Activated CD4-positive, alpha-beta T cell treated with anti-CD3 and anti-CD28 coated beads, Interleukin-2, amount 10 ng/mL, durations not matched to agents 7 days and 5 days (primary cell): ENCODE measurements at places on chromosomes 7 and 10. TPM values are rescaled to one million over a fixed set of nuclear protein-coding genes. Genes with fewer than 3 reads are reported as not detected.

- peaks cover 6% of the 10 kb centered on the region for H3K36me3 ChIP-seq
- peak; percentile 73 for DNase-seq
- peaks cover 10% of the 10 kb centered on the region for H3K27me3 ChIP-seq
- H3K27ac ChIP-seq = peak overlapping the region; percentile 87
- peak overlapping the region; percentile 87 for H3K4me3 ChIP-seq
- peaks cover 26% of the 10 kb centered on the region for H3K4me1 ChIP-seq
These were observed 759 bp downstream of the FGFBP3 start for GRCh38 chr10:91908337-91909116.

GRCh38 chr7:123863461-123863860 is 18.5 kb downstream of the HYAL4 start:
- no peak overlapping the region for H3K27ac ChIP-seq
- H3K4me3 ChIP-seq = no peak overlapping the region
- no peaks in the 10 kb centered on the region for H3K36me3 ChIP-seq
- no peaks in the 10 kb centered on the region for H3K27me3 ChIP-seq
- no peak for DNase-seq
- no peaks in the 10 kb centered on the region for H3K4me1 ChIP-seq

DNA sequence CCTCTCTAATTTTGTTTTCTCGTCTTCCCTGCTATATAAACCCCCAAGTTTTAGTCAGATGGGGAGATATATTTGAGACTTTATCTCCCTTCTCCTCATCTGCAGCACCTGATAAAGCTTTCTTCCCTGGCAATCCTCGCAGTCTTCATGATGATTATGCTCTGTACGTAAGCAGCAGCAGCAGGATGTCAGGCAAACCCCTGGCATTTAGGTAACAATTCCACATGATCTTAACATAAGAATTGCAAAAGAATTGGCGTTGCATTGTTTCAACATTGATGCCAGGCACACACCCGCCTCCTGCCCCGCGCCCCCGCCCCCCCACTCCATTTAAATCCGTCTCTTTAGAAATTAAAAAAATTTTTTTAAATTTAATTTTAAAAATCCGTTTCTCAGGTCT is 6.1 kb downstream of the PKD1L1 start:
- DNase-seq = no peak
- H3K4me3 ChIP-seq = no peak overlapping the region
- peaks cover 8% of the 10 kb centered on the region for H3K4me1 ChIP-seq
- no peaks in the 10 kb centered on the region for H3K27me3 ChIP-seq

DNA sequence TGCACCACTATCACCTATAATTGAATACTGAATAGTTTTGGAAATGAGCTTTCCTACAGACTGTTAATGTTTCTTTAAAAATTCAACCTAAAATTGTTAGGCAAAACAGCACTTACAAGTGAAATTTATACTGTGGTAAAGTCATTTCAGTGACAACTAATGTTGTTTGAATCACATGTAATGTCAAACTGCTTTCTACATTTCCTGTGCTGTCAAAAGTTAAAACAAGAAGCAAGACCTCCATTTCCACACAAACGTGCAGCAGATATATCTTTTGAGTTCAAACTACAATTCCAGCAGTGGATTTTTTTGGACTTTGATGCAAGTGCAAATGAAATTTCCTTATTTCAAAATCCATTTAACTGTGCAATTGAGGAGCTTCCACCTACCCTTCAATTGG is 199.8 kb downstream of the RNLS start:
- H3K36me3 ChIP-seq = peaks cover 24% of the 10 kb centered on the region
- H3K4me1 ChIP-seq = peaks cover 31% of the 10 kb centered on the region
- DNase-seq = no peak

GRCh38 chr10:105149371-105149891 is 508.3 kb downstream of the SORCS3 start:
- H3K27me3 ChIP-seq = no peaks in the 10 kb centered on the region
- no peaks in the 10 kb centered on the region for H3K4me1 ChIP-seq
- H3K36me3 ChIP-seq = no peaks in the 10 kb centered on the region

DNA sequence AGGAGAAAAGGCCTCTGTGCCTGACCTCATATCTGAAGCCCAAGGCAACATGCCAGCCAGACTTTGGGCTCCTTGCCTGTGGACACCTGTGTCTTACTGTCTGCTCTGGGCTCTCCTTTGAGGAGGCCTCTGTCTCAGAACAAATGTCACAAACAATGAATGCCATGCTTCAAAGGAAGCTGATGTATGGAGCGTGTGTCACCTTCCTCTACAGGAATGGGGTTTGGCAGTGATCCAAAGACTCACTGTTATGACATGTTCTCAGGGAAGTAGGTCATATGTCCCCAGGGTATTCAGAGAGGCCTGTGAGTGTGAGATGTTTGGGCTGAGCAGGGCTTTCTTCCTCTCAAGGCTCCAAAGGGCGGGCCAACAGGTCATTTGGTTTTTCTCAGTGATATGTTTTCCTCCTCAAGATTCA is 38.4 kb downstream of the PTPRE start:
- no peak overlapping the region for H3K4me3 ChIP-seq
- peaks cover 8% of the 10 kb centered on the region for H3K4me1 ChIP-seq
- H3K27ac ChIP-seq = no peak overlapping the region
- no peaks in the 10 kb centered on the region for H3K36me3 ChIP-seq
- H3K27me3 ChIP-seq = no peaks in the 10 kb centered on the region

DNA sequence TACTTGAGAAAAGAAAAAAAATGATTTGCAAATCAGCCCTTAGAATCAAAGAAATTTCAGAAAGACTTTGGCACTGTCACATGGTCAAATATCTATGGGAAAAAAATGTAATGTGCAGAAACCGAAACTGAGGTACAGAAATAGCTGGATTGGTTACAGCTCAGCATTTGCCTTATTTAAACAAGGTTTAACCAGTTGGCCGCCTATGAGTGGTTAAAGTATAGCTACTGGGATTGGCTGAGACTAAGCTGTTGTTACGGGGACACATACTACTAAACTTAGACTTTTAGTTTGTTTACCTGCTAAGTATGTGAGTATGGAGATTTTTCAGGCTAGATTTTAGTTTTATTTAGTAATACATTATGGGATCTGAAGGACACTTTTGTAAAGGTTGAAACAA is 38.6 kb downstream of the SFTPD start:
- H3K27me3 ChIP-seq = peaks cover 49% of the 10 kb centered on the region
- H3K27ac ChIP-seq = no peak overlapping the region
- H3K4me3 ChIP-seq = no peak overlapping the region
- peaks cover 2% of the 10 kb centered on the region for H3K4me1 ChIP-seq
- DNase-seq = no peak

DNA sequence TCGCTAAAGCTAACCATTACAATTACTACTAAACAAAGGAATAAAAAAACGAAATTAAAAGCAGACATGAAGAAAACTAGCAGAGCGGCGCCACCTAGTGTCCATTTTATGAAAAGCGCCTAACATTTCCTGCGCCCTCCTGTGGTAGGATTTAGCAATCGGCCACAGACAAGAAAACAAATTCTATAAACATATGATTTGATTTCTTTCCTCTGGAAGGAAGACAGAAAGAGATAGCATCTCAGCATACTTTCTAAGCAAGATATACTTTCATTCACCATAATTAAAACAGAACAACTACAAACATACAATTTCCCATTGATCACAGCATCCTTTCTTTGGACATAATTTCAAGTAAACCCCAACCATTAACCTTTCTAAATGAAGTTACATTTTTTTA is 337.7 kb upstream of the NPVF start:
- peaks cover 7% of the 10 kb centered on the region for H3K4me1 ChIP-seq
- no peak overlapping the region for H3K4me3 ChIP-seq
- H3K27ac ChIP-seq = no peak overlapping the region
- peak; percentile 73 for DNase-seq
- H3K27me3 ChIP-seq = no peaks in the 10 kb centered on the region
- no peaks in the 10 kb centered on the region for H3K36me3 ChIP-seq

- DNase-seq = peak; percentile 12
- peaks cover 15% of the 10 kb centered on the region for H3K4me1 ChIP-seq
- H3K27me3 ChIP-seq = no peaks in the 10 kb centered on the region
These were observed 23.8 kb upstream of the AHR start for GRCh38 chr7:17274551-17275245.

DNA sequence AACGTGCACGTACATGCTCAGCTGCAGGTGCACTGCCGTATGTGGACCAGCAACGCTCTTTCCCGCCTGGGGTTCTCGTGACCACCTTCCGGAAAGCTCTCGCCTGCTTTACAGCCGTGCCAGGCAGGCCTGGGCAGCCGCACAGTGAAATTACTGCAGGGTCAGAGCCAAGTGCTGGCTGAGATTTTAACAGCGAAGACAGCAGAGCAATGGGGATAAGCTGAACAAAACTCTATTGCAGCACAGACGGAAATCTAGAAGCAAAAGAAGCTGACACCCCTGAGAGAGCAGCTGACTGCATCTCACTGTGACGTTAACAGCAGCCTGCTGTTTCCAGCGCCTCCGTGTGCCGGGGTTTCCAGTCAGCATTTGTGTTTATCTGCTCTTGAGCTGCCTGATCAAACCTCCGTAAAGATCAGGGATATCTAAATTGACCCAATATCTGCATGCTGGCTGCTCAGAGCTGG is 179.0 kb downstream of the DIP2C start:
- peaks cover 3% of the 10 kb centered on the region for H3K27me3 ChIP-seq
- no peak overlapping the region for H3K4me3 ChIP-seq
- DNase-seq = no peak
- H3K27ac ChIP-seq = no peak overlapping the region

DNA sequence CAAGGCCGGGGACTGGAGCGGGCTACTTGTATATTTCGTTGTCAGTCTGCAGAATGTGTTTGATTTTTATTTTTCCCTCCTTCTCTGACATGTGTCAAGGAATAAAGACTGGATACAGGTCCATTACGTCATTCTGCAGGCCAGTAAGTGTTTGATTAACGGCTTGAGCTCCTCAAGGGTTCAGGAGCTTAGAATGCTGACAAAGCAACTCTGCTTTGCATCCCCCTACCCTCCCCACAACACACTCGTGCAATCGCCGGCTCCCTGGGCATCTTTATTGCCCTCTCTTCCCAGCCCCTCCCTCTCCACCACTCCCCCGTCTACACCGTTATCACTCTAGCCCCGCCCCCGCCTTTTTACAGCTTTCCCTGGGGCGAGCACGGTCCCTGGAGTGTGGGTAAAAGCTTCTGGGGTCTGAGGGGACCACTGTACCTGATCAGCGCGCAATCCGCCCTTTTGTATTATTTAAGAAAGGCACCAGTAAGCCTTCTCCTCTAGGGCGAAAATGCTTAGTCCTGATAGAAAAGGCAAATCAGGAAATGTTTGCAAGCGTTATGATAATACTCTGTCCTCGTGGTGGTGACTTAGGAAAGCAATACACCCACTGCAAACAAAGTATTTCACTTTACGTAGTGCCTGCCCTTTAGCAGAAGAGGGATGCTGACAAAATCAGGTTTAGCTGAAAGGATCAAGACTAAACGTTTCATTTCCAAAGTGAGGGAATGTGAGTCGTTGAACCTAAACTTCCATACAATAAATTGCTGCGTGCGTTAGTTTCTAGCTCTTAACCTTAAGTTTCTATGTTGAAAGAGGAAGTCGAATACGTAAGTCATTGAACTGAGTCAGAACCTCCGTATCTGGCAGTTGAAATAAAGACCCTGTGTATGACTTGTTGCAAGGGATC is 1.4 kb upstream of the CREB5 start:
- H3K27ac ChIP-seq = no peak overlapping the region
- H3K27me3 ChIP-seq = peaks cover 68% of the 10 kb centered on the region
- H3K4me3 ChIP-seq = peak overlapping the region; percentile 53

DNA sequence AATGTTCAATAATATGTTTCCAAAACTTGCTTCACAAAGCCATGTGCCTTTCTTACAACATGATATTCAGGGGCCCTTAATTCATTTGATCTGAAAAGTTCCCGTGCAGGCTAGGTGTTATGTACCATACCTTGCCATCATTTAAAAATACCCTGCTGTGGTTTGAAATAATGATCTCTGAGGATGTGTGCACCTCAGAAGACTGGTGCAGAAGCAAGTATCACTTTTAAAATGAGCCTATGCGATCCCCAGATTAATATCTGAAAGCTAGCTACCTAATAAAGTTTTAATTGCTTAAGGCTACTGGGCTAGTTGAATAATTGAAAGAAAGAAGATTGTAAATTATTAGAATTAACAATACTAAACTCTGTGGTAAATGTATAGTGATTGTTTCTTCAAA is 262.4 kb downstream of the CDK14 start:
- H3K36me3 ChIP-seq = no peaks in the 10 kb centered on the region
- no peak overlapping the region for H3K27ac ChIP-seq
- no peaks in the 10 kb centered on the region for H3K4me1 ChIP-seq
- no peak overlapping the region for H3K4me3 ChIP-seq

GRCh38 chr7:124113045-124113444 is 80.2 kb upstream of the TMEM229A start:
- DNase-seq = no peak
- H3K4me3 ChIP-seq = no peak overlapping the region
- H3K27me3 ChIP-seq = no peaks in the 10 kb centered on the region

GRCh38 chr10:131559450-131559911 is 248.0 kb upstream of the TCERG1L start:
- no peak for DNase-seq
- no peaks in the 10 kb centered on the region for H3K4me1 ChIP-seq
- no peaks in the 10 kb centered on the region for H3K36me3 ChIP-seq
- H3K27me3 ChIP-seq = no peaks in the 10 kb centered on the region
- no peak overlapping the region for H3K4me3 ChIP-seq
- no peak overlapping the region for H3K27ac ChIP-seq

DNA sequence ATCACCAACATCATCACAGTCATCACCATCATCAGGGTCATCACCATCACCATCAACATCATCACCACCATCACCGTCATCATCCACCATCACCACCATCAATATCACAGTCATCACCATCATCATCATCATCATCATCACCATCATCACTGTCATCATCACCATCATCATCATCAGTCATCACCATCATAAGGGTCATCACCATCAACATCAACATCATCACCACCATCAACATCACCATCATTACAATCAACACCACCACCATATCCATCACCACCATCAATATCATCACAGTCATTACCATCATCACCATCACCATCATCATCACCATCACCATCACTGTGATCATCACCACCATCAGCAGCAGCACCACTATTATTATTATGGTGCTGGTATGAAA is 218.9 kb downstream of the TNS3 start:
- DNase-seq = no peak
- H3K27me3 ChIP-seq = no peaks in the 10 kb centered on the region
- H3K4me3 ChIP-seq = no peak overlapping the region
- H3K36me3 ChIP-seq = no peaks in the 10 kb centered on the region
- peaks cover 5% of the 10 kb centered on the region for H3K4me1 ChIP-seq

GNAT3 gene
- not detected for total RNA-seq

GPRIN2 gene
- not detected for total RNA-seq

C10orf105 gene
- total RNA-seq = 0.52 TPM

GLI3 gene
- total RNA-seq = 0.12 TPM

OR2A42 gene
- not detected for total RNA-seq

DNAJC9 gene
- 63.6 TPM for total RNA-seq

OR6V1 gene
- total RNA-seq = not detected

GJD4 gene
- total RNA-seq = not detected

CPA2 gene
- not detected for total RNA-seq

CD36 gene
- total RNA-seq = not detected

AGAP9 gene
- 4.0 TPM for total RNA-seq

FFAR4 gene
- total RNA-seq = not detected

SLC26A5 gene
- total RNA-seq = not detected
